ENCODE measurements at places on chromosomes 3 and 15.

- no peak for DNase-seq
These were observed 85.2 kb downstream of the KBTBD8 start for GRCh38 chr3:67083277-67083676.

DNA sequence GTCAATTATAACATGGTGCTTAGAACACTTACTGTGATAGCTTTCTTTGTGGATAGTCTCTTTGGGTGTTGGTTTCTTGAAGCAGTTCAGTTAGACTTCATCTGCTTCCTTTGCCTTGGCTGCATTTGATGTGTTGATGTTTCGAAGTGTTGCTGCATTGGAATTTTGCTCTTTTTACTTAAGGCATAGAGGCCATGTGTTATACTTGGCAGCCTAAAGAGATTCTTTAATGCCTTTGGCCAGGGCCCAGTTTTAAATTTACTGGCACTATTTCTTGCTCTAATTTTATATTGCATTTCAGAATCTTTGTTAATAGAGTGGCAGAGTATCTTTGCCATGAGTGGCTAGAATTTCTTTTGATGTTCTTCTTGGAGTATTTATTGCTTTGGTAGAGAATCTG lies 21.2 kb downstream of the NR1D2 start:
- DNase-seq = no peak

- DNase-seq = no peak
These were observed 53.6 kb upstream of the SYN2 start for GRCh38 chr3:11950576-11950975.

DNA sequence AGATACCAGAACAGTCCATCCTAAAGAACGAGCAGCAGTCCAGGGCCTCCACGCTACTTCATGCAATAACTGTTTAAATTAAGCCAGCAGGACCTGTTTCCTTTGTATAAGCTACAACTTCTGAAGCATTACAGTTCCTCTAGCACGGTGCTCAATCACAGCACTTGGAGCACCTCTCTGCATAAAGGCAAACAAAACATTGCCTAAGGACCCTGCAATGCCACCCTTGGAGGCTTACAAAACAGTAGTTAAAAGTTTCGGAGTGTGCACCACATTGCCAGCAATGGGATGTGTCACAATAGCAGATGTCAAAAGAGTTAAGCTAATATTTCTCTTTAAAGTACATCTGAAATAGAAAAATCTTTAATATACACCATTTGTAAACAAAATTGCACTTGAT lies 2.6 kb upstream of the VPS39 start:
- no peak for DNase-seq

DNA sequence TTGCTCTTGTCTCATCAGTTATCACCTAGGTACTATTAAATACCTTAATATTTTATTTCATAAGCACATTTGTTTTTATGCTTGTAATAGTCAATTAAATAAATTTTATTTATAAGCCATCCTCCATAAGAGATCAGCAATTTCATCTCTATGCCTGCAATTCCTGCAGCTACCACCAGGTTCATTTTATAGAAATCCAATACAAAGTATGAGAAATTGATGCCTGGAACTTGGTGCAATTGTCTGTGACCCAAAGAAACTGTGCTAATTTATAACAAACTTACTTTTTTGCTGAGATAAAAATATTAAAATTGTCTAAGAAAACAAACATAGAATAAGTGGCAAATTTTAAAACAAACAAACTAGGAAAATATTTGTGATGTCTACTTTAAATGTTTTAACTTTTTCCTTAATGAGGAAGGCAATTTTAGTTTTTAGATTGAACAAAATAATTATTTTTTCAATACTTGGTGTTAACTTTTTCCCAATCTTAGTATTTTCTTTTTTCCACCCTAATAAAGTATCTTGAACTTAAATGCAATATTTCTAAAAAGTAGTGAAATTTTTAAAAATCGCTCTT lies 1026.6 kb downstream of the ROBO1 start:
- no peak for DNase-seq

- no peak for DNase-seq
These were observed 168.0 kb downstream of the FOXB1 start for GRCh38 chr15:60172143-60172542.

DNA sequence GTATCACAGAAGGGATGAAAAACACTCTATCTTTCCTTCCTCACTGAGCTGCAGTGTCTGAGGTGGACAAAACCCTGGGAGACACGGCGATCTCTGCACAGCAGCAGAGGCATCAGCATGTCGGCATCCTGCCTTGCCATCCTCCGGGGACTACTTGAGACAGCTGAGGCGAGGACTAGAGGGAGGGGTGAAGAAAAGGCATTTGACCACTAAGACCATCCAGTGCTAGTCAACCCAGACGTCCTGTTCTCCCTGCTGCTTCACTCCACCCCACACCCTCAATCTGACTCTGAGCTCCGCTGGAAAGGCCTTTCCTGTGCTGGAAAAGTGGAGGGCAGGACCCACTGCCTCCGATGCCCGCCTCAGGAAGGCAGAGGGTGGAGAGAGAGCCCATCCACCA lies 67.3 kb downstream of the VGLL4 start:
- no peak for DNase-seq

GRCh38 chr15:23646165-23647000 lies 1.3 kb downstream of the MAGEL2 start:
- no peak for DNase-seq

GRCh38 chr15:49908236-49908932 lies 210.6 kb downstream of the ATP8B4 start:
- no peak for DNase-seq

- DNase-seq = no peak
These were observed 28.5 kb downstream of the ARHGEF3 start for GRCh38 chr3:56772952-56773938.

DNA sequence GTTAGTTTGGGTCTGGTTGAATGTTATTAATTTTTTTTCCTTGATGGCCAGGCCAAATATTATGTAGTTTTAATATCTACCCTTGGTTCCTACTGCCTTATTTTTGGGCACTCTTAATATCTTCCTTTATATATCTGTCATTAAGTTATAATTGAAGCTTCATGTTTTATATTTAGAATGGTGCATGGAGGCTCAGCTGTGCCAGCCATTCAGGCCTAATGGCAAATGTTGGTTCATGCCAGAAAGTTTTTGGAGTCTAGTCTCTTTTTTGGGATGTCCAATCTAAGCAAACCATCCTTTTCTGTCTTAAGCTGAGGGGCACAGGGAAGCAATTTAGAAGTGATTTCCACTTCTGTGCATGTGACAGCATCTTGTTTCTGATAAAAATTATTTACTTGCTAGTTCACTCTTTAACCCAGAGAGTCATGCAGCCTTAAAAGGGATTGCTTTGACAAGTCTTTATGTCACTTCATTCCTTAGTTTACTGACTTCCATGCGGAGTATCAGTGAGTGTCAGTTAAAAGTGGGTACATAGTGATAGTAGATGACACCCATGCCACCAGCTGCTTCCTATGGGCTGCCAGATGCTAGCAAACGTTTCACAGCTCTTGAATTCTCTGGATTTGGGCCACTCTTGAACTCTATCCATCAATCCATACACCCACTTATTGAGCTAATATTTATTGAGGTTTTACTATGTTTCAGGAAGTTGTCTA lies 33.0 kb downstream of the MITF start:
- no peak for DNase-seq

- DNase-seq = no peak
These were observed 25.5 kb downstream of the CLK3 start for GRCh38 chr15:74641151-74641550.

DNA sequence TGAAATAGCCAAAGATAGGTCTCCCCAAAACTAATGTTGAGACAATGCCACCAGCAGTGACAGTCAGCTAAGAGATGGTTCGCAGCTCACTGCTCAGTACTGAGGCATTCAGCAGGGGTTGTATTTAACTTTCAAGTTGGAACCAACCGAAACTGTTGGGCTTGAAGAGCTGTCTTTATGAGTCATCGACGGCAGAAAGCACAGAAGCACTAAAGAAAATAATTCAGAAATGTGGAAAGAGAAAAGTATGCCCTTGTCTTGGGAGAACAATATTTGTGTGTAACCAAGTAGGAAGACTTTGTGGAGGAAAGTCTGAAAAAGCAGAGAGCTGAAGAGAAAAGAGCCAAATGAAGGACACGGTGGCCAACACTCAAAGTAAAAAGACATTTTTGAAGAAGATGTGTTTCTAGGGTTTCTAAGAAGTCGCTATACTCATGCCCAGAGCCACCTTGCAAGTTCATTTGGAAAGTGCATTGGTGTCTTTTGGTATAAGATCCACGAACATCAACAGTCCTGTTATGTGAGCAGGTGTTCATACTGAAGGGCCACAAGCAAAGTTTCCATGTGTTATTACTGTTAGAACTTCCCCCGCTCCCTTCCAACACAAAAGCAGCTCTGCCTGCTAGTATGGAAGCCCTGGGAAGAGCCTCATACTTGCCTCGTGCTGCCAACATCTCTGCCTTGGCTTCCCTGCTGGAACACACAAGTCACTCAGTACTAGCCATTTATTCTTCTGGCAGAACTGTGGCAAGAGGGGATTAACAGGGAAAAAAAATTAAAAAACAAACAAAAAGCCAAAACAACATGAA lies 4.1 kb upstream of the RARB start:
- no peak for DNase-seq

- DNase-seq = no peak
These were observed 16.5 kb downstream of the SEMA3G start for GRCh38 chr3:52428151-52429005.

DNA sequence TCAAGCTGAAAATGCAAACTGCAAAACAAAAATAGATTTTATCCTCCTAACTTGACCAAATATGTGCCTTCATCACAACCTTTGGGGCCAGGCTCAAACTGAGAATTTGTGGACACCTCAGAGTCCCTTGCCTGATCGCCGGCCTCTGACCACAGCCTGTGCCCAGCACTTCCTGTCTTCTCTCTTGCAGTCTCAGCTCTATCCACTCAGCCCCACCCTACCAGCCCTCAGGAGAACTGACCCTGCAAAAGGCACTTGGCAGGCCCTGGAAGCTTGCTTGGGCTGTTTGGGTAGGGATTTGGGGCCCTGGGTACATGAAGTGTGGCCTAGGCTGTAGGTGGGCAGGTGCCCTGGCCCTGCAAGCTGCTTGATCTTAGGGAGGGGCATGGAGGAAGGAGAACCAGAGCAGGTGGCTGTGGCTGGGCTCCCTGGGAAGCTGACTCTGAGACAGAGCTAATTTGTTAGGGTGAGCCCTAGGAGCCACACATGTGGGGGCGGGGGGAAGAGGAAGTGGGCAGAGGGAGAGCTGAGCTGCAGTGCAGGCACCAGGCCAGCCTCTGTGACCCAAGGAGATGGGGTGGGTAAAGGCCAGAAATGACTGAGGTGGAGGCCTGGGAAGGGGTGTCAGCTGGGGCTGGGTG lies 8.6 kb downstream of the CLEC3B start:
- DNase-seq = no peak

DNA sequence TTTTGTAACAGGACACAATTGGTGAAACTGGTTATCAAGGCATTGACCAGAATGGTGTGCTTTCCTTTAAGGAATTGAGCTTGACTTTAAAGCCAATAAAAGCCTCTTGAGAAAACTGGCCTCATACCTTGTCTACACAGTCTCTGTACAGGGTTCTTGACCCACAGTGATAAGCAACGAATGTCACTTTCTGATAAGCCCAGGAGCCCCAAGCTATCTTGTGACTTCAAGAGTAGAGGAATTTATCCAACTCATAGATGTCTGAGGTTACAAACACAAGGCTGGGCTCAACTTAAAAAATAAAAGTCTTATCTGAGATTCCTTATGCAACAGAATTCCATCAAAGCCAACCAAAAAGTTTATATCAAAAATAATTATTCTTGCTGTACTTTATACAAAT lies 212.1 kb downstream of the GBE1 start:
- DNase-seq = no peak

- no peak for DNase-seq
These were observed 284.1 kb upstream of the LRRFIP2 start for GRCh38 chr3:37458162-37459120.

DNA sequence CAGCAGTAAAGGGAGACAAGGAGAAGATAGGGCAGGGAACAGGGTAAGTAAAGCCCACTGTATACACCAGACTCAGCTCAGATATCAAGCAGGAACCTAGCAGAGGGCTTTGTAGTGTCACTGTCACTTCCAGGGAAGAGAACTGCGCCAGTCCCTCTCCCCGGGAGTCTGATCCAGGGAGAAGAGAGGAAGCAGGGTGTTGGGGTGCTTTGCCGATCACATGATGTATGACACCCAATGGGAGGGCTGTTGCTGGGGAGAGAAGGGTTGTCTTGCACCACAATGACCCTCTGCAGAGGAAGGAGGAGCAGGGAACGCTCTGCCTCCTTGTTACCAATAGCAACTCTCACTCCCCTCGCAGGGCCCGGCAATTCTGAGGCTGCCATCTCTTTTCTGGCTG lies 147.2 kb upstream of the SLC2A2 start:
- no peak for DNase-seq

DNA sequence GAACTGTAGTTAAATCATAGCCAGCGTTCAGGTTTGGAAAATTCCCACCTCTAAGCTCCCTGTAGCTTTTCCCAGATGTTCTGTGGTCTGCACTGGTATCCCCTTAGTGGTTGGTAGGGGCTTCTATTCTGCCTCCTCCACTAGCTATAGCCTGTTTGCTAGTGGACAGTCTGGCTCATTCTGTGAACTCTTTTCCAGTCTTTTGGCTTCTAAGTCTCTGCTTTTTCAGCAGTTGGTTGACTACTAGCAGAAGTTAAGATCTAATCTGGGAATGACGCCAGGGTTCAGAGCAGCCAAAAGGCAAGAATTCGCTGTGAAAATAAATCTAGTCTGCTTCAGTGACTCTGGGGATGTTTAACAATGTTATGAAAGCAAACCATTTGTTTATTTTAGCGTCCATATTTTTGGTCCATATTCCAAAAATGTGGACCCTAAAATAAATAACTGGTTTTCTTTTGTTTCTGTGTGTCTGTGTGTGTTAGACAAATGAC lies 73.7 kb upstream of the WDR72 start:
- no peak for DNase-seq

DNA sequence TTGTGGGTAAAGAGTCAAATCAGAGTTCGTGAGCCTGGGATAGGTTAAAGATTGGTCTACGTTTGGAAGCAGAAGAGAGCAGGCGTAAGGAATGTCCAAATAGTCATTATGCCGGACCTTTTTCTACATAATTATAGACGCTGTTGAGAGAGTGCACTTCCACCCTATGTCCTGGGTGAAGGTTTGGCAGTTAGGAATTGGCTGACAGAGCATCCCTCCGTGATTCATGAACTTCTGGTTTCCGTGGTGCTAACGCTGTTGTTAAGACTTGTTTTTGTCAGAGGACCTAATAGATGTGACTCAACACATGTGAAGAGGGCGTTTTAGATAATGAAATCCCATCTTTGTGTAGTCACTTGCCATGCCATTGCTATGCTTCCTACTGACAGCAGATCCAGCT lies 1.1 kb downstream of the EAF1 start:
- DNase-seq = no peak

DNA sequence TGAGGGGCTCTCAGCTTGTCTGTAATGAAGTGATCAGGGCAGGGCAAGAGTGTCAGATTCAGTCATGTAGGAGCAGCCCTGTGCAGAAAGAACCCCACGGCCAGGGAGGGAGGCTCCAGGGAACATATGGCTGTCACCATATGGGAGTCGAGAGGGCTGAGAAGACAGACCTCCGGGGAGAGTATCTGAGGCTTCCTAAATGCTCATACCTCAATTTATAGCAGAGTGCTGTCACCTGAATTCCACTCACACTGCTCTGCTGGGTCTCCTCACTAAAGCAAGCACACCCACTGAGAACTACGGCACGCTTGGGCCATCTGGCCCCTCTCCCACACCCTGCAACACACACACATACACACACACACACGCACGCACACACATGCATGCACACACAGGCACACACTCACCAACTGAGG lies 92.3 kb upstream of the TJP1 start:
- no peak for DNase-seq

- no peak for DNase-seq
These were observed 218.5 kb upstream of the ROBO1 start for GRCh38 chr3:79986338-79986737.

- DNase-seq = no peak
These were observed 206.5 kb downstream of the DTWD1 start for GRCh38 chr15:49827311-49827710.

All from RWPE2 (cell line).